ENCODE measurements at places on chromosomes 6 and 20.

DNA sequence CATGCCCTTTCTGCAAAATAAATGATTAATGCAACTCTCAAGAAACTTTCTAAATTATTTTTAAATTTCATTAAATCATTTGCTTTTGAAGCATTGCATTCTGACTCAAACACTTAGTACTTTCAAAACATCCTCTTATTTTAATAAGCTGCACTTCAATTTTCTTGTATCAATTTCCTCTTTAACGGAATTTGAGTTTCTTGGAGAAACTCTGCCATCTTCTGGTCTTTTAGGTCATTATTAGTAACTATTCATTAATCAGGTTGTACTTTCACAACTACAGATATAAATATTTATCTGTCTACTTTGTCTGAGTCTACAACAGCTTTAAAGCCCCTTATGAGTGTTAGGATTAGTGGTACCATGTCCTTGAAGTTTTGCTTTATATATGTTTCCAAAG, 30.2 kb downstream of the TMX4 start:
- no peak for DNase-seq

DNA sequence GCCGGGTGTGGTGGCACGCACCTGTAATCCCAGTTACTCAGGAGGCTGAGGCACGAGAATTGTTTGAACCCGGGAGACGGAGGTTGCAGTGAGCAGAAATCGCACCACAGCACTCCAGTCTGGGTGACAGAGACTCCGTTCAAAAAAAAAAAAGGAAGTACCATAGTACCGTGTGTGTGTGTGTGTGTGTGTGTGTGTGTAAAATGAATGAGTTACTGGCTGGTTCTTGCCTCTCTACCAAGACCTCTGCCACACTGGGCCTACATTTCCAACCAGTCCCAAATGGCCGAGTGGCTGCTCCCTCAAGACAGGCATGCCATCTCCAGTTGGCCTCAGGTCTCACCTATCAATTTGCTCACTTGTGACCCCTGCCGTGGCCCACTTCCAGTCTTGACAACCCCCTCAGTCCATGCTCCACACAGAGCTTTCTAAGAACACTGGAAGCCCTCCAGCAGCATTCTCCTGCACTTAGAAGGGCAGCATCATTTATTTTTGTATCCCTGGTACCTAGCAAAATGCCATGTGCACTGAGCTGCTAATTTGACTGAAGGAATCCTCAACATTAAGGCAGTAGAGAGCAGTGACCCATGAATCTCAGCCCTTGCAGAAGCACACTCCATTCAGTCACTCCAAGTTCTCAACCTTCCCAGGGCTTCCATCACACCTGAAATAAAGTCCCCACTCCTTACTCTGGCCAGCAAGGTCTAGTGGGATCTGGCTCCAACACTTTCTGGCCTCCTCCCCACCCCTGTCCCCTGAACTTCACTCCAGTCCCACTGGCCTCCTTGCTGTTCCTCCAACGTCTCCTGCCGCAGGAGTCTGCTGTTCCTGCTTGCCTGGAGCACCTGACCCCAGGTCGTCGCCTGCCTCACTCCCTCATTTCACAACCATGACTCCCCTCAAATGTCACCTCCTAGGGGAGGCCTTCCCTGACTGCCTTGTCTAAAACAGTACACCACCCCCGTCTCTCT, 29.9 kb downstream of the COX4I2 start:
- DNase-seq, result no peak

DNA sequence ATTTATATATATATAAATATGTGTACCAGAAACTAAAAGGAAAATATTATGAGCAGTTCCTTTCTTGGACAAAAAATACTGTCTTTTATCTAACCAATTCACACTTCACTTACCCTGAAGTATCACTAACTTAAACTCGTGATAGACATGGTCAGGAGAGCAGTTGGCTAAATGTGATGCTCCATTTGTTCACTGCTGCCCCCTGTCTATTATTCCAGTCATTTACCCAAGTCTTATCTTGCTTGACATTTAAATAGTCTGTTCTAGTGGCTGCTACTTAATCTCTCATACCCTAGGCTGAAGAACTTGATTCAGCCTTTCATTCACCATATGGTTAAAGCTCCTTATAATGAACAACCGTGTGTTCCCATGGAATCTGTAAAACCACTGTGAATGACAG, 789.6 kb upstream of the EYS start:
- no peak for DNase-seq

DNA sequence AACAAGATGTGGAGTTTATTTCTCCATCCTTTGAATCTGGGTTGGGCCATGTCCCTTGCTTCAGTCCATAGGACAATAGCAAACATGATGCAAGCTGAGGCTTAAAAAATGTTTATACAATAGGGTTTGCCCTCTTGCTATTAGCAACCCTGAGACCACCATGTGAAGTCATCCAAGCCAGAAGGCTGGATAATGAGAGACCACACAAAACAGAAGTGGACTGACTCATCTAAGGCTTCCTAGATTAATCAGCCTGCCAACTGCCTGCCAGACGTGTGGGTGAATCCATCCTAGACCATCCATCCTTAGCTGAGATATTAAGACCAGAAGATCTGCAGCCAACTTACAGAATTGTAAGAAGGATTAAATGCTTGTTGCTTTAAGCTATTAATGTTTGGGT, 38.1 kb upstream of the ISM1 start:
- DNase-seq, result no peak

GRCh38 chr6:104730450-104730849, 129.3 kb downstream of the HACE1 start:
- no peak for DNase-seq

DNA sequence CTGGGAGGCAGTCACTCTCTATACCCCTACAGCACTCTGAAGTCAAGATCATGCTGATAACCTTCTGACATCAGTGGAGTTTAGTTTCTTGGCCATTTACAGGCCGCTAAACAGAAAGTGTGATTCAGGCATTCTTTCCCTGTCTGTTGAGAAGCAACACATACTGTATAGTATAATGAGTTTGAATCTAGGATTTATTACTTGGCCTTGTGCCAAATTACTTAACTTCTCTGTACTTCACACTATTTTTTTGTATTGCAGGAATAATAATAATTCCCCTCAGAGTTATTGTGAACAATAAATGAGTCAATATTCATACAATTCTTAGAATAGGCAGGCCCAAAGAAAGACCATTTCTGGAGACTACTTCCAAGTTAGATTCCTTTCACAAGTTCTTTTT, 4.1 kb downstream of the ZNF391 start:
- DNase-seq, result no peak

DNA sequence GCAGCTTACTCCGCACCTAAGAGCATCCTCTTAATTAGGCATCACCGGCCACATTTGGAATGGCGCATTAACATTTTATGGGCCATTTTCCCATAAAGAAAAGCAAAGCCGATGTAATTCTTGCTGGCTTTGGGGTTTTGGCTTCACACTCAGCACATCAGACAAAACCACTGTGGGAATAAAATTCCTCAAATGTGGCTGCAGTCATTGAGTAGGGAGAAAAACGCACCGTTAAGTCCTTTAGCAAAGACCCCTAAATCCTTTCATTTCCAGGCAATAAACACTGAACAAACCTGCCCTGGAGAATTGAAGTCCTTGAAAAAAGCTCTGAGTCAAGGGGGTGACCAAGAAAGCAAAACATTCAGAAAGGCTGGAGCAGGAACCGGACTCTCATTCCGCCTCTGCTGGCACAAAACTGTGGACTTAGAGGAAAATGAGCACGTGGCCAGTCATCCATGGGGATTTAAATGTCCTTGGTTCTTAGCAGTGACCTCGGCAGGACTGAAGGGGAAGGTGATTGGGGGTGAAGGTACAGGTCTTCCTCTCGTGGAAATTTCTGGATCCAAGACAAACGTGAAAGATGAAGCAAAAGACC, 102.9 kb downstream of the CDH4 start:
- DNase-seq, result no peak

GRCh38 chr20:20897922-20898321, 185.5 kb upstream of the RALGAPA2 start:
- no peak for DNase-seq

- no peak for DNase-seq
Observed at GRCh38 chr6:110114004-110114403, 65.5 kb downstream of the WASF1 start.

- no peak for DNase-seq
Observed at GRCh38 chr6:7543789-7544424, 2.4 kb downstream of the DSP start.

- peak; percentile 34 for DNase-seq
Observed at GRCh38 chr20:63978319-63979228, 868 bp downstream of the SAMD10 start.

DNA sequence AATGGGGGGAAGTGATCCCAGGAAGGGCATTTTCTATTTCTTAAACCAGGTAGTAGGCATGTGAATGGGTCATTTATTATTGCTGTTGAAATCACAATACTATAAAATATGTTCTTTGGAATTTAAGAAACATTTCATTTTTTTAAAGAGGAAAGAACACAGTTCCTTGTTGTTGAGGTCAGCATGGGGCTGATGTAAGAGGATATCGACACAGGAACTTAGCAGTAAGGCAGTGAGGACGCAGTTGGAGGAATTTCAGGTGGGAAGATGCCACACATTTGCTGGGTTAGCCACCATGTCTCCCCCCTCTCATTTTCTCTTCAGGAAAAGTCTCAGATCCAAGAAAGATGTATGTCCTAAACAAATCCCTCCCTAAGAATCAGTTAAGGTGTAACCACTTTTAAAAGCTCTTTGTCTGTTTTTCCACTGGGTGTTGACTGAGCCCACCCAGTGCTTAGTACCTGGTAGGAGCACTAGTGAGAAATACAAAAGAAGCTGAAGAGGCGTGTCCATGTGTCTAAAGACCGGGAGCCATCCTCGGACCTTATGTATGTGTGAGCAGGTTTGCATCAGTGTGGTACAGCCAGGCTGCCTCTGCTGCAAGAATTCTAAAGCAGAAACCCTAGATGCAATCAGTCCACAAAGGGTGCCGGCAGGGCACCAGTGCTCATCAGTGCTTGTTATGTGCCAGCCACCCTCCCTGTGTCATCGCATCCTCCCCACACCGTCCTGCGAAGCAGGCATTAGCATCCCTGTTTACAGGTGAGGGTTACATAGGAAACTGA, 98.9 kb downstream of the TCP11 start:
- DNase-seq, result no peak

DNA sequence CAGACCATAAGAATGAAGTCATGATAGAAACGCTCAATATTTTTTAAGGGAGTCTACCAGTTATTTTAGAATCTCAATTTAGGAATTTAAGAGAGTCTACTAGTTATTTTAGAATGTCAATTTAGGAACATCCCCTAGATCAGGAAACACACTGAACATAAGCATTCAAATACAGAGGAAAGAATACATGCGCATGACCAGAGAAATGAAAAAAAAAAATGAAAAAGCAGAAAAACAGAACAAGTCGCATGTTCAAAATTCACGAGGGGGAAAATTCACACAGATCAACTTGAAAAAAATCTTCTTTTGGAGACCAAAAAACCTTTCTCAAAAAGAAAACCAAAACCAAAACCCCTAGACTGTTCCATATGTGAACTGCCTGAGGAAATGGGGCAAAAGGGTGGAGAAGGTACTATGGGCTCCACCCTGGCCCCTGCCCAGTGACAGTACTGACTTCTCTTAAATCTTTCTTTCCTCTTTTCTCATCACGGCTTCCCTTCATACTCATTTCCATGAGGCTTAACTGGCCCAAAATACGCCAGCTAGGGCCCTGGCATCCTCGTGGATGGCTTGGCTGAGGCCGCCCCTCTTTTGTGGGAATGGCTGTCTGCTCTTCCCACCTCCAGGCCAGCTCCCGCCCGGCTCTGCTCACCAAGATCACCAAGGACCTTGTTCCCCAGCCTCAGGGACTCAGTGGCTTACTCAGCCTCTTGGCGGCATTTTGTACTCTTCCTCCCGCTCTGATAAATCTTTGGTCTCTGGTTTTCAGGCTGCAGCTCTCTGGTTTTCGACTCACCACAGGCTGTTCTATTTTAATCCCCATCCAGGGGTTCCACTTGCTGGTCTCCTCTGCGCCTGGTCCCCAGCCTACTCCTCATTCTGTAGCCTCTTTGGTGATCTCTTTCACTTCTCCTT, 11.2 kb downstream of the ZBTB2 start:
- no peak for DNase-seq

- no peak for DNase-seq
Observed at GRCh38 chr6:139763468-139764210, 389.2 kb upstream of the CITED2 start.

GRCh38 chr6:140932909-140933308, 1199.8 kb upstream of the GJE1 start:
- DNase-seq, result no peak

- no peak for DNase-seq
Observed at GRCh38 chr6:123780021-123780420, 23.6 kb upstream of the NKAIN2 start.

GRCh38 chr6:33418690-33419291, 884 bp upstream of the CUTA start:
- DNase-seq, result no peak

GRCh38 chr6:88683734-88684133, 279.7 kb downstream of the RNGTT start:
- DNase-seq, result no peak

DNA sequence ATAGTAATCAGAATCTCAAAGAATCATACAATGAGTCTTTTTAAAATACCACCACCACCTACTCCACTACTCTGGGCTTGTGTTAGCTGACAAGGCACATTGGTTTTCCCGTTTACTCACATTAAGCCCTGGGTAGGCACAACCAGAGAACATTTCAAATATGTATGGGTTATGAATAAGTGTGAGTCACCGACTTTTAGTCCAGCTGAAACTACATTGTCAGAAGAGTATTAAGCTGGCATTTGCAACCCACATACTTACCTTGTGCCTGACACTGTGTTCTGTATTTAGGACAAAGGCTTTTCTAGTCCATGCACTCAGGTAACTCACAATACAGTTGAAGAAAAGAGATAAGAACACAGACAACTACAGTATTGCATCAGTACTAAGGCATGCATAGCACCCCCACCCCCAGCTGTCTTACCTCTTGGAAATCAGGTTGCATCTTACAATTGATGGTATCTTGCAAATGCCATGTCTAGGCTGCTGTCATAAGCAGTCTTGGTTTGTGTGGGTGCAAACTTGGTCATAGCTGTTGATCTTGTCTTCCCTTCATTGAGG, 40.3 kb upstream of the AHI1 start:
- DNase-seq, result no peak

DNA sequence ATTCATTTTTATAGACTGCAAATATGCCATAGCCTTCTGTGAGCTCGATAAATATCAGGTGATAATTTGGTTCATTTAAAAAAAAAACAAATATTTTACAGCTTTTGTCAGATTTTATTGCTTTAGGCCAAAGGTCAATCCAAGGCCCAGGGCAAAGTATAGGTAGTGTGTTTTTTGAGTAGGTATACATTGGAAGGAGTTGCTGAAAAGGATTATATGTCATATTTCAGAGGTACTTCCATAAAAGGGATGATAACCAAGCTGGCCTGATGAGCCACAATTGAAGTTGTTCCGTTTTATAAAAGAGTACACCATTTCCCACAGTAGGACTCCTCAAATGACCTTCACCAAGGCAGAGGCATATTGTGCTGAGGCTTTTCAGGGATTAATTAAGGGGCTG, 452.8 kb upstream of the FLRT3 start:
- DNase-seq, result no peak
